ENCODE measurements at places on chromosomes 12 and 14.

- no peak for DNase-seq
Observed at GRCh38 chr12:90058704-90059103, 350.1 kb upstream of the ATP2B1 start.

- DNase-seq = no peak
Observed at GRCh38 chr14:41668356-41668755, 61.7 kb downstream of the LRFN5 start.

- no peak for DNase-seq
Observed at GRCh38 chr14:100534528-100535286, 52.5 kb downstream of the BEGAIN start.

DNA sequence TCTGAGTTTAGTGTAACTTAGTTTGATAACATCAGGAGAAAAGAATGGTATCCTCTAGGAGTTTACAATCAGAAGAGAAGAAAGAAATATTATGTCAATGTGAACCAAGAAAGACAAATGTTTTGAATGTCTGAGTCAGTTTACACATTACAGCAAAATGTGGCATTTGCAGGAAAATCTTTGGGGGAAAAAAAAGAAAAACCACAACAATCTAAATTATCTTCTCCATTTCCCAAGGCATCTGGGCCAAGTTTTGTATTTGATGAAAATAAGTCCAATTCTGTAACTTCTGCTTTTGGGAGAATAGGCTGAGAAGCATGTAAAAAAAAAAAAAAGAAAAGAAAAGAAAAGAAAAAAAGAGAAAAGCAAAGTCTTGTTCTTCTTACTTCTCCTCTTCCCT, 58.8 kb upstream of the FLRT2 start:
- no peak for DNase-seq

DNA sequence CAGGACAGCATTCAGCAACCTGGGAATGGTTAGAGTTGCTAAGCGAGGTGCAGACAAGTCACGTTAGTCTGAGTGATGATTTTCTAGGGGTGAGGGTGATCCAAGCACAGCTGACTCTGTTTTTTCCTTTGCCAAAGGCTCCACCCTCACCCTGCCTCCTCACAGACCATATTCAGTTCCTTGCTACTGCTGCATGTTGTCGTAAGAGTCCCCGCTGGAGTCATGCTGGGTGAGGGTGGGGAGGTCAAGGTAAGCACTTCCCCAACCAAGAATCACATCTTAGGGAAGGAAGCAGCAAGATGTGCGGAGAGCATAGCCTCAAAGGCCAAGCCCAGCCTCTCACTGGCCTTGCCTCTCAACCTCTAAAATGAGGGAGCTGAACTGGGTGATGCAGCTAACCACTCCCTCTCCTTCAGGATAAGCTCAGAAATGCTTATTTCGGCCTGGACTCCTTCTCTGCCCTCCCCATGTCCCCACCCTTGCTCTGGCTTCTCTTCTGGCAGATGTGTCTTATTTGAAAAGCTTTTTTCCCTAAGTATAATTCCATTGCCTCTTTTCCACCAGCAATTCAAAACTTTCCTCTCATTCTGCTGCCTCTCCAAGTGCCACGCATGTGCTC, 66.9 kb upstream of the ACTN1 start:
- no peak for DNase-seq

DNA sequence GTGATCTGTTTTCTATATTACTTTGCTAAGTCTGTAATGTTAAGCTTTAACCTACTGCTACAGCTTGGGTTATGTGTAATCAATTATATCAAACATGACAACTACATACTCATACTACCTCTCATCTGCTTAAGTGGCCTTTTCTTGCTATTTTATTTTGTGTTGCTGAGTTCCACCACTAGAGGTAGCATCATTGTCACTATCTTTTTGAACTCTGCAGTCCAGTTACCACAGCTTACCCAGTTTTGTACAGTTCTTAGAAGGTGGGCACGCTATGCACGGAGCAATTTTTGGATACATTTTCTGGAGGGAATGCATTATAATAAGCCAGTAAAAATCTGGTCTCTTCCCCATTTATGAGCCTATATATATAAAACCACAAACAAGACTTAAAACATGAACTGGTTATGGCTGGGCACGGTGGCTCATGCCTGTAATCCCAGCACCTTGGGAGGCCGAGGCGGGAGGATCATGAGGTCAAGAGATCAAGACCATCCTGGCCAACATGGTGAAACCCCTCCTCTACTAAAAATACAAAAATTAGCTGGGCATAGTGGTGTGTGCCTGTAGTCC, 48.5 kb downstream of the SAV1 start:
- no peak for DNase-seq

GRCh38 chr12:99911967-99912366, 72.8 kb downstream of the ANKS1B start:
- DNase-seq = no peak

- DNase-seq = no peak
Observed at GRCh38 chr14:68109132-68109900, 289.7 kb downstream of the RAD51B start.

DNA sequence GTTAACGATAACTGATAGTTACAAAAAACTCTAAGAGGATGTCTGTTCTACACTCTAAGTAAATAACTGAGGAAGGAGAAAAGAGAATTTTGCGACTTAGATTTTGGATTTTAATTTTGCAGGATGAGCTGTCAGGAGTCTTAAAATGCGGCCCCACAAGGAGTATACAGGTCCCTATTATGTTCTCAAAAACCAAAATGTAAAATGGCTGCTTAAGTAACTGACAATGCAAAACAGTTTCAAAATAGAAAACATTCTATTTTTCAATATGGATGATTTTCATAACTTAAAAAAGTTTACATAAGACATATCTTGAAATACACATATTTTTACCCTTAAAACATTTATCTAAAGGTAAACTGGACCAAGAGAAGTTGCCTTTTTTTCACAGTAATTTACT, 2.6 kb downstream of the CD69 start:
- no peak for DNase-seq

Measured in neural crest cell (in vitro differentiated cells).